ENCODE measurements at places on chromosomes 5 and 9. TPM values are rescaled to one million over a fixed set of nuclear protein-coding genes. Genes with fewer than 3 reads are reported as not detected.

CARTPT gene
- not detected for polyA plus RNA-seq

ZNF883 gene
- polyA plus RNA-seq = 0.27 TPM

PCDHB10 gene
- polyA plus RNA-seq = 1.1 TPM

MEGF10 gene
- polyA plus RNA-seq = 0.35 TPM

MAST4 gene
- 16.4 TPM for polyA plus RNA-seq

NSG2 gene
- polyA plus RNA-seq = not detected

LCN9 gene
- not detected for polyA plus RNA-seq

ZNF879 gene
- polyA plus RNA-seq = 1.5 TPM

DNAJA1 gene
- polyA plus RNA-seq = 62.0 TPM

NTNG2 gene
- polyA plus RNA-seq = 0.67 TPM

ADAMTSL1 gene
- polyA plus RNA-seq = not detected

TSLP gene
- 0.81 TPM for polyA plus RNA-seq

YIPF5 gene
- 53.2 TPM for polyA plus RNA-seq

STXBP1 gene
- polyA plus RNA-seq = 1.9 TPM

ZNF367 gene
- 1.3 TPM for polyA plus RNA-seq

ZNG1C gene
- 14.1 TPM for polyA plus RNA-seq

Measured in small intestine (tissue), 16 donors.